ENCODE measurements at places on chromosomes 2 and 18. TPM values are rescaled to one million over a fixed set of nuclear protein-coding genes. Genes with fewer than 3 reads are reported as not detected.

DNA sequence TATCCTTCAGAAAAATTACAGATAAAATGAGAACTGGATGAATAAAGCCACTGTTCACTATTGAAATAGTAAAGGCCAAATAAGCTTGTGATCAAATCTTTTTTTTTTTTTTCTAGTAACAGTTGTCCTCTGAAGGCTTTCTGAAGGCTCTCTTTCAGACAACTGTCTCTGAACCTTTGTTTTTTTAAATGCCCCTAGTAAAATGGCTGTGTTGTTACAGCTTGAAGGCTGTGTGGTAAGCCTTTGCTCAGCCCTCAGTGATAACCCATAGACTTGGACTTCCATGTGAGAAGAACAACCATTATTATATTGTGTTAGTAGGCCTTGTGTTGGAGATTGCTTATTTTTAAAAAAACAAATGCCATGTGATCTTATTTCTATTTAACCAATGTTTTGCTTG, 17.6 kb downstream of the FMNL2 start:
- H3K4me1 ChIP-seq = no peaks in the 10 kb centered on the region
- no peaks in the 10 kb centered on the region for H3K36me3 ChIP-seq
- H3K27me3 ChIP-seq = no peaks in the 10 kb centered on the region
- no peak overlapping the region for H3K4me3 ChIP-seq
- no peak overlapping the region for H3K27ac ChIP-seq
- no peak for DNase-seq

GRCh38 chr2:168518555-168519066, 62.5 kb downstream of the CERS6 start:
- no peak for DNase-seq
- H3K27ac ChIP-seq = no peak overlapping the region
- H3K4me3 ChIP-seq = no peak overlapping the region
- no peaks in the 10 kb centered on the region for H3K27me3 ChIP-seq

GRCh38 chr2:199019898-199020507, 437.7 kb downstream of the SATB2 start:
- no peak overlapping the region for H3K27ac ChIP-seq
- no peaks in the 10 kb centered on the region for H3K36me3 ChIP-seq
- H3K27me3 ChIP-seq = no peaks in the 10 kb centered on the region
- H3K4me1 ChIP-seq = no peaks in the 10 kb centered on the region
- no peak overlapping the region for H3K4me3 ChIP-seq

DNA sequence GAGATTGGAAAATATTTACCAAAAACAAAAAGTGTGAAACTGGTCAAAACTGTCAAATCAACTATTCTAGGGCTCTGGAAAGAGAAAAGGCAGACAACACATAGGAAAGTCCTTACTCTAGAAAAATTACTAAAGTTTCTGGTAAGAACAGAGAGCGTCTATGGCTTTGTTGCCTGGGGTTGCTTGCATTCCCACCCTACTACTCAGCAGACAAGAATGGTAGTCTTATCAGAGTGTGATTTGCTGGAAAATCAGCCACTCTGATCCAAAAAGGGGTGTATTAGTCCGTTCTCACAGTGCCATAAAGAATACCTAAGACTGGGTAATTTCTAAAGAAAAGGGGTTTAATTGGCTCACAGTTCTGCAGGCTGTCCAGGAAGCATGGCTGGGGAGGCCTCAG, 50.3 kb upstream of the CDH20 start:
- no peak overlapping the region for H3K27ac ChIP-seq
- H3K36me3 ChIP-seq = no peaks in the 10 kb centered on the region
- no peaks in the 10 kb centered on the region for H3K27me3 ChIP-seq
- DNase-seq = no peak
- no peak overlapping the region for H3K4me3 ChIP-seq
- no peaks in the 10 kb centered on the region for H3K4me1 ChIP-seq

The TP53I3 gene
- 6.3 TPM for total RNA-seq

DNA sequence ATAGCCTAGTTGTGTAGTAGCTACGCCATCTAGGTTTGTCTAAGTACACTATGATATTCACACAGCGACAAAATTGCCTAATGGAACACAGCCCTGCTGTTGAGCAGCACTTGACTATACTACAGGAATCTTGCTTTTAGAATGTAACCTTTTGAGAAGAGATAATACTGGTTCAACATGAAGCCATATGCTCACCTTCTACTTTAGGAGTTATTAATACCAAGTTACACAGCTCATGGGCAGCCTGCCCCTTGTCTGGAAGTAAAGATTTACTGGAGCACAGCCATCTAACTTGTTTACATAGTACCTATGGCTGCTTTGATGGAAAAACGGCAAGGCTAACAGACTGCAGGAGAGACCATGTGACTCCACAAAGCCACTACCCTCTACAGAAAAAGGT, 174.8 kb downstream of the DYM start:
- no peak overlapping the region for H3K4me3 ChIP-seq
- H3K4me1 ChIP-seq = no peaks in the 10 kb centered on the region
- H3K36me3 ChIP-seq = peaks cover 34% of the 10 kb centered on the region

The HADHA gene
- total RNA-seq = 127 TPM

DNA sequence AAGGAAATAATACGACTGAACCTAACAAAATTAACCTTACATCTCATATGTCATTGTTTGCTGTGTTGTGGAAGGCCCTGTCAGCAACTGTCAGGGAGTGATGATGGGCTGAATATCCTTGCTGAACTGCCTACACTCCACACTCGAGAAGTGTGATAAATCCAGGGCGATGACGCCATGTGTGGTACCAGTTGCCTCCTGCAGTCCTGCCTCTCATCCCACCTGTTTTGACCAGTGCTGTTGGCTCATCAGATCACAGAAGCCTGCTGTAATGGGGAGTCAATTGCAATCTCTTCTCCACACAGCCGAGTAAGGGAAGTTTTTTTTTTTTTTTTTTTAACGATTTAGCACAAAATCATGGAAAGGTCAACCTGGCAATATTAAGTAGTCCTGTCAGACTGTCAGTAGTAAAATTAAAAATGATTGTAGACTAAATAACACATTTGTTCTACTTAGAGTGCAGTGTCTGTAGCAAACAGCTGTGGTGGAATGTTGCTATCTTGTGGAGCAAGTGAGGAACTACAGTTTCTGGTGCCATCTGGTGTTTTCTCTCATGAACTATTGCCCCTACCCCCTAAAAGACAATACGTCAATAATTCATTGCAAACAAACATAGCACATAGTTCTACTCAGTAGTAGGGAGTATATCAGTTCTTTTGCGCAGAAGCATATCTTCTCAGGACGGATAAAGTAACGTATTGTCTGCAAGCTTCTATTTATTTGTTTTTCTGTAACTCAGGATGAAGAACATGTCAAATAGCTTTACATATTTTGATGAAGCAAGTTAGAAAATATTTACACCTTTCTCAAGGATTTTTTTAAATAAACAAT, 347.6 kb downstream of the CTNNA2 start:
- H3K27me3 ChIP-seq = no peaks in the 10 kb centered on the region
- H3K27ac ChIP-seq = no peak overlapping the region
- no peak for DNase-seq
- H3K36me3 ChIP-seq = no peaks in the 10 kb centered on the region
- no peaks in the 10 kb centered on the region for H3K4me1 ChIP-seq

GRCh38 chr2:128354726-128355470, 36.2 kb upstream of the HS6ST1 start:
- H3K36me3 ChIP-seq = peaks cover 8% of the 10 kb centered on the region
- no peak overlapping the region for H3K27ac ChIP-seq
- DNase-seq = no peak
- H3K4me1 ChIP-seq = no peaks in the 10 kb centered on the region

DNA sequence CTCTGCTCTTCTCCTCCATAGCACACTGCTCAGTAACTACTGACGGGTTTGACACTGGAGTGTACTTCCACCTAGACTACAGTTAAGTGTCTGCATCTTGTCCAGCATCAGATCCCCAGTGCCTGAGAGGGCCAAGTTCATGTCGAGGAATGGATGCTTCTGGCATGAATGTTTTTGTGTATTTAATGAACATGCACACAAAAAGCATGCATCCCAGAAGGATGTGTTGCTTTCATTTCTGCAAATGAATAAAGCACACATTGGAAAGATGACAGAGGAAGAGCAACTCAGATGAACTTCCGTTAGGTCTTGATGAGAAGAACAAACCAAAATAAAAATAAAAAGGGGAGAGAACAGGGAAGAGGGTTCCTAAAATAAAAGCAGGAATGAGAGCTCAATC, 27.9 kb downstream of the C2orf49 start:
- peaks cover 7% of the 10 kb centered on the region for H3K4me1 ChIP-seq
- H3K27me3 ChIP-seq = no peaks in the 10 kb centered on the region
- H3K27ac ChIP-seq = no peak overlapping the region
- no peak for DNase-seq
- peaks cover 13% of the 10 kb centered on the region for H3K36me3 ChIP-seq

The TRIM43 gene
- total RNA-seq = not detected

DNA sequence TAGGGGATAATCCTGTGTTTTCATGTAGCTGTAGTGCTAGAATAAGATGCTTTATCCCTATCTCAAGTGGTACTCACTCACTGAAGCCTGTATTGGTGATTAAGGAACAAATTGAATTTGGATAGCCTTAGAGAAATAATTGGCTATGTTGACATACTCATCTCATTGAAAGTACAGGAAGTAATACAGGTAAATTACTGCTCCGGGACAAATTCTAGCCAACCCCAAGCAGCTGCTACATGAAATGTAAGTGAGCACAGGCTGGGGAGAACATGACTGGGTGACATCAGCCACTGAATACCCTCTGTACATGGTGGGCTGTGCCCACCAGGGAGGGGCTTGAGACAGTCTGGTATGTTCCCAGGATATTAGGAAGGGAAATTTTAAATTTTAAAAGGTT, 188.4 kb upstream of the RASGRP3 start:
- H3K4me3 ChIP-seq = no peak overlapping the region
- H3K4me1 ChIP-seq = no peaks in the 10 kb centered on the region
- no peak overlapping the region for H3K27ac ChIP-seq
- DNase-seq = no peak
- peaks cover 17% of the 10 kb centered on the region for H3K27me3 ChIP-seq

- no peak overlapping the region for H3K27ac ChIP-seq
- H3K4me3 ChIP-seq = no peak overlapping the region
- no peaks in the 10 kb centered on the region for H3K4me1 ChIP-seq
- H3K27me3 ChIP-seq = no peaks in the 10 kb centered on the region
These were observed 218.1 kb downstream of the HNMT start for GRCh38 chr2:138182250-138182936.

The POTEI gene
- not detected for total RNA-seq

The LYPD6B gene
- 1.4 TPM for total RNA-seq

The MOGAT1 gene
- total RNA-seq = not detected

- H3K4me1 ChIP-seq = peaks cover 4% of the 10 kb centered on the region
- no peak overlapping the region for H3K4me3 ChIP-seq
- H3K36me3 ChIP-seq = no peaks in the 10 kb centered on the region
- H3K27ac ChIP-seq = no peak overlapping the region
- H3K27me3 ChIP-seq = peaks cover 3% of the 10 kb centered on the region
These were observed 15.8 kb upstream of the EFR3B start for GRCh38 chr2:25026008-25026530.

DNA sequence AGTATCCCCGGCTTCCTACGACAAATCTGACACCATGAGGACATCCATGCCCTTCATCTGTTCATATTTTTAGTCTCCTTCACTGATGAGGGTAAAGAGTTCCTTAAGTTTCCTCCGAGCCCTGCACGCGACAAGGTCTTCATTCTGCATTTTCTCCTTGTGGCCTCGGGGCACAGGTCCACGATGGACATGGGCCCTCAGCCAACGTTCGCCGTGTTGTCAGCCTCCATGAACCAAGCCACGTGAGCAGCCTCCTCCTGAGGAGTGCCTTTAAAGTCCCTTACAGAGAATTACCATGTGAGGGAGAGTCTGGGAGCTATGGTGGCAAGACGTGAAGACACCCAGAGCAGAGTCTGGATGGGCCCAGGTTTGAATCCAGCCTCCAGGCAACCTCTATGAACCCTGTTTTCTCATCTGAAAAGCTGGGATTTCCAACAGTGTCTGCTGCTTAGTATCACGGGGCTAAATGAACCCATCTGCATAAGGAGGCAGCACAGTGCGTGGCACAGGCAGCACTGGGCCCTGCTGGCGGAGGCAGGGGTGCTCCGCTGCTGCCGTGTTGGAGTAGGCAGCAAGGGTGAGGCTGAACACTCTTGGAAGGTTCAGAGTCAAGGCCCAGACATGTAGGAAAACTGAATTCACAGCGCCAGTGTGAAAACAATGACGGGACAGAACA, 54.1 kb downstream of the EIPR1 start:
- H3K4me1 ChIP-seq = no peaks in the 10 kb centered on the region
- H3K27ac ChIP-seq = no peak overlapping the region
- no peak for DNase-seq
- no peak overlapping the region for H3K4me3 ChIP-seq
- no peaks in the 10 kb centered on the region for H3K27me3 ChIP-seq

The CNTNAP5 gene
- not detected for total RNA-seq

DNA sequence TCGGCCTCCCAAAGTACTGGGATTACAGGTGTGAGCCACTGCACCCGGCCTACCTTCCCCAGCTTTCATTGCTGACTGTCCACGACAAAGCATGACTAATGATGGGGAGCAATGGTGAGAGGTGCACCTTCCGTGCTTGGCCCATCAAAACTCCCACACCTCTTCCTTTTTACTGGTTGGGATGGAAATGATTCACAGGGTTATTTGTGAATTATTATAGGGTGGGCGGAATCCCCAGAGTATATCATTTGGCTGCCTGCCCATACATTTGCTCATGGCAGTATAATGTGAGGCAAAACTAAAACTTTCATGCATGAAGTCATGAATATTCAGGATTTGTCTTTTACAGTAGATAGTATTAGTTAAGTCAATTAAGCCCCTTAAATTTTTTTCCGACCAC, 334.2 kb upstream of the NETO1 start:
- no peaks in the 10 kb centered on the region for H3K4me1 ChIP-seq
- no peaks in the 10 kb centered on the region for H3K36me3 ChIP-seq
- no peaks in the 10 kb centered on the region for H3K27me3 ChIP-seq
- DNase-seq = no peak
- no peak overlapping the region for H3K27ac ChIP-seq
- no peak overlapping the region for H3K4me3 ChIP-seq

DNA sequence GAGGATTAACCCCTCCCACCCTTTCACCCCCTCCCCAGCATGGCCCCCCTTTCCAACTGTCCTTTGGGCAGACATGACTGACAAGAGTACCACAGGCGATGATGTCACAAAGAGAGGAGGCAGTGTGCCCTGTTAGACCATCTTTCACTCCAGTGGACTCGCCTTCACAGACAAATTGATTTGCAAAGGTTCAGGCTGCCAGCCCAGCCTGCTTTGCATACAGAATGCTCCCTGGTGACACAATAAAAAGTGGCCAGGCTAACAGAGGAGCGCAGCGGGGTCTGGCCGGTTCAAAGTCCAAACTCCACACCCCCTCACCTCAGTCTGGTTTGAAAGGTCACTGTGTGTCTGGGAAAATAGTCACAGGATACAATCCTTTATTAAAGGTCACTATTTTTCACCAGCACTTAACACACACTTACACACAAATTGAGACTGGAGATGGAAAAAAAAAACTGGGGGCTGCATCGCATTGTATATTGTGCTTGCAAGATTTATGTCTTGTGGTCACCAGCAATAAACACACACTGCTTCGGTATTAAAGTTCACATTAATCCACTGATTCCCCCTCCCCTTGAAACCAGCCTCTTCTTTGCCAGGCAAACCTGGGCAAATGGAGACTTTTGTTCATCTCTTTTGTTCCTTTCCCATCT, 236.9 kb downstream of the BCL11A start:
- peak overlapping the region; percentile 59 for H3K4me3 ChIP-seq
- H3K27me3 ChIP-seq = no peaks in the 10 kb centered on the region
- no peak for DNase-seq
- H3K27ac ChIP-seq = peak overlapping the region; percentile 82
- peaks cover 92% of the 10 kb centered on the region for H3K4me1 ChIP-seq

GRCh38 chr2:102122115-102122514, 20.4 kb upstream of the IL1R1 start:
- no peaks in the 10 kb centered on the region for H3K36me3 ChIP-seq
- no peaks in the 10 kb centered on the region for H3K4me1 ChIP-seq
- peaks cover 5% of the 10 kb centered on the region for H3K27me3 ChIP-seq
- no peak overlapping the region for H3K27ac ChIP-seq

All from activated B cell treated with CpG ODN at 0.5 μM for 24 hours (primary cell).